ENCODE measurements at places on chromosomes 6 and 20.

GRCh38 chr6:51678905-51679620 is 408.4 kb downstream of the PKHD1 start:
- no peak for DNase-seq

- no peak for DNase-seq
These were observed 155.1 kb upstream of the MLIP start for GRCh38 chr6:53956068-53956711.

DNA sequence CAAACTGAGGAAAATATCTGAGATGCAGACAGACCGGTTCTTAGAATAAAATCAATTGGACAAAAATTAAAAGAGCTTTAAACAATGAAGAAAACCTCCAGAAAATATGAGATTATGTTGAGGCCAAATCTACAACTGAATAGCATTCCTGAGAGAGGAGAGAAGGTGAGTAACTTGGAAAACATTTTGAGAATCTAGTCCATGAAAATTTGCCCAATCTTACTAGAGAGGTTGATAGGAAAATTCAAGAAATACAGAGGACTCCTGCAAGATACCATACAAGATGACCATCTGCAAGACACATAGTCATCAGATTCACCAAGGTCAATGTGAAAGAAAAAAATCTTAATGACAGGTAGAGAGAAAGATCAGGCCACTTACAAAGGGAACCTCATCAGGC is 437.7 kb upstream of the ADGRB3 start:
- no peak for DNase-seq

- DNase-seq: no peak
These were observed 38.4 kb downstream of the KIF25 start for GRCh38 chr6:168035661-168036545.

DNA sequence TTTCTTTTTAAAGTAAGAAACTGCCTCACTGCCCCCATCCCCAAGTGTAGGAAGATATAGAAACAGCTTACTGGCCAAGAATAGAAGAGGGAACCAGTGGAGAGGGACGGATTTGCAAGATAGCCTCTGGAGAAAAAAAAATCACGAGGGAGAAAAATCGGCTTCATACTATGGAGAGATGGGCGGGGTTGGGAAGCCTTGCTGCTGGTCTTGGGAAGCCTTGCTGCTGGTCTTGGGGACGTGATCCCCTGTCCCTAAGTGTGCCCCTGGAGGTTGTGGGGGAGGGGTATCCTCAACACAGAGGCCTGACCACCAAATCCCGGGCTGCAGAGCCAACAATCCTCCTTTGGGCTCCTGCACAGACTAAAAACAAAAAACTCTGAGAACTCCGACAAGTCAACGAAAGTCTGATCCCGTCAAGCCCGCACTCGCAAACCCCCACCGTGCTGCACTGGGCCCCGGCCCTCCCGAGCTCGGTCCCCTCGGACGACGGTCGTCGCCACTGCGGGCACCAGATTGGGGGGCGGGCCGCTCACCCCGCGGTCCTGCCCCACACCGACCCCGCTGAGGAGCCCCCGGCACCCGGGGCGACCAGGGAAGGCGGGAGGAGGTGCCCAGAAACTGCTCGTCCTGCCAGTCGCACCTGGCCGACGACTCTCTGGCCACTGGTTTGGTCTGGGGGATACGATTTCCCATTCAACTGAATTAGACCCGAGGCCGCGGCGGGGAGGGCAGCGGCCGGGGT is 750 bp downstream of the MAP7 start:
- no peak for DNase-seq

GRCh38 chr6:149922642-149923326 is at the start of gene RAET1G:
Gene RAET1G, minus strand, starts transcription at chr6:149923121. Its CDS starts 111 bp downstream, at chr6:149923010.
- peak; percentile 75 for DNase-seq

DNA sequence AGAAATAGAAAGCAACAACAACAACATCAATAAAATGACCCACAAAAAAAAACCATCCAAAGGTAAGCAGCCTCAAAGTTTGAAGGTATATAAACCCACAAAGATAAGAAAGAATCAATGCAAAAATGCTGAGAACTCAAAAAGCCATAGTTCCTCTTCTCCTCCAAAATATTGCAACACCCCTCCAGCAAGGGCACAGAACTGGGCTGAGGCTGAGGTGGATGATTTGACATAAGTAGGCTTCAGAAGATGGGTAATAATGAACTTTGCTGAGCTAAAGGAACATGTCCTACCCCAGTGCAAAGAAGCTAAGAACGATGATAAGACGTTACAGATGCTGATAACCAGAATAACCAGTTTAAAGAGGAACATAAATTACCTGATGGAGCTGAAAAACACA is 188.8 kb upstream of the BTBD3 start:
- no peak for DNase-seq

Data from HS-27A (cell line).